ENCODE measurements at places on chromosomes 5 and 9. TPM values are rescaled to one million over a fixed set of nuclear protein-coding genes. Genes with fewer than 3 reads are reported as not detected.

GRCh38 chr9:131419026-131419614, 25.2 kb downstream of the PRRC2B start:
- no peak for DNase-seq

Gene PCDHA9
- total RNA-seq = not detected

- DNase-seq = no peak
These were observed 1.9 kb downstream of the PCDHGC5 start for GRCh38 chr5:141490771-141491170.

DNA sequence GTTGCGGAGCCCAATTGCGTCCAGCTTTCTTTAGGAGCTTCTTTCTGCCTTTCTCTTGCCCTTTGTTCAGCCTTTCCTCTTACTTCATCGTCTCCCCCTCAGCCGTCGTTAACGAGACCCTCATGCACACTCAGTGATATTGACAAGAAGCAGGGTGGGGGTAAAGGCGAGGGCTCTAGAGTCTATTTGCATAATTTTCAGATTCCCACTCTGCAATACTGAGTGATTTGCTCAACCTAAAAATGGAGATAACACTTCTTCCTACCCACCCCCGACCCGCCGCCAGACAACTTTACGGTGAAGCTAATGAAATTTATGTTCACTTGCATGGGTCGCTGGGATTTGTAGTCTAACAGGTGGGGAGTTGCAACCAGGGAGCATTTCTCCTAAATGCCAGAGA, 1.3 kb upstream of the TBC1D2 start:
- DNase-seq = no peak

- DNase-seq = no peak
These were observed 72.4 kb upstream of the GNAQ start for GRCh38 chr9:78103971-78104433.

DNA sequence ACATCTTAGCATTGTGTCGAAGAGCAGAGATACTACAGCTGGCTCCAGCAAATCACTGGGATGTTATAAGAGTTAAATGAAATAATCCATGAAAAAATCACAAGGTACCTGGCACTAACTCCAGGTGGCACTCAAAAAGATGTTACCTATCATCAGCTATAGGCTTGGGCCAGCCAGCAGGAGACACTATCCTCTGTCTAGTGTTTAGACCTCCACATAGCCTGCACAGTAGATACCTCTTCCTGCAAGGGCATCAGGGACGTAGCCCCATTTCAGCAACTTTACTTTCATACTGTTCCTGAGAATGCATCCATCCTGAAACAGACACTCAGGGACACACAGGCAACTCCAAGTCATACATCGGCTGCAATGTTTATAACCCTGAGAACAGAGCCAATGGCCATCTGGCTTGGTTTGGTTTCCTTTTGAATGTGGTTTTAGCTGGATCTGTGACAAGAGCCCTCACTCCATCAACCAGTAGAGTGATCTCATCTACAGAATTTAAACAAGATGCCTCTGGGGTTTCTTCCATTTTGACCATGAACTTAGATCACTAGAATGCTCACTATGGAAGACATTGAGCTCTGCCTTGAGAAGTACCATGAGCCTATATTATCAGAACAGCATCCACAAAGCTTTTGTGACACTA, 69.9 kb downstream of the TLE1 start:
- no peak for DNase-seq

- DNase-seq = no peak
These were observed 622.3 kb downstream of the MTRR start for GRCh38 chr5:8491254-8491653.

GRCh38 chr5:154528005-154528594, 50.1 kb upstream of the HAND1 start:
- DNase-seq = no peak

GRCh38 chr5:96140084-96140483, 178.4 kb upstream of the ELL2 start:
- no peak for DNase-seq

DNA sequence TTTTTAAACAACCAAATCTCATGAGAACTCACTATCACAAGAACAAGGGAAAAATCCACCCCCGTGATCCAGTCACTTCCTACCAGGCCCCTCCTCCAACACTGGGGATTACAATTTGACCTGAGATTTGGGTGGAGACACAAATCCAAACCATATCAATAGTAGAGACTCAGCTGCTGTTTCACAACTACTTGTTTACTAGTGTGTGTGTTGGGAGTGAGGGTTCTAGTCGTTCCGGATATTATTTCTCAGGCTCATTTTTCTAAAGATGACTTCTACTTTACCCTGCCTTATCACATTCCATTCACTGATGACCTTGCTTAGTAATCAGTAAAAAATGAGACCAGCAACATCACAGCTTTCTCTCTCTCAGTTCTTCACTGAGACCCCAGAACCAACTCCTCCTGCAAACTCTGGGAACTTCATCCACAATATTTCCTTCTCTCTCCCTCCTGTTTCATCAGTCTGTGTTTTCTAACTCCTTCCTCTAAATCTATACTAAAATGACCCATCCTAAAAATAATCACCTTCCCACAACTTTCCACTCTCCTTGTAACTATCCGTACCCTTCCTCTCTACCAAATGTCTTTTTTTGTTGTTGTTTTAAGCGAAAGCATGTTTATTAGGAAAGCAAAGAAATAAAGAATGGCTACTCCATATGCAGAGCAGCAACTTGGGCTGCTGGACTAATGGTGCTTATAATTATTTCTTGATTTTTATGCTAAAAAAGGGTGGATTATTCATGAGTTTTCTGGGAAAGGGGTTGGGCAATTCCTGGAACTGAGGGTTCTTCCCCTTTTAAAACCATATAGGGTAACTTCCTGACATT, 121.5 kb upstream of the SPRY4 start:
- no peak for DNase-seq

GRCh38 chr9:97740848-97741821, 44.0 kb upstream of the XPA start:
- DNase-seq = peak; percentile 65

Gene TSSK1B
- total RNA-seq = not detected

DNA sequence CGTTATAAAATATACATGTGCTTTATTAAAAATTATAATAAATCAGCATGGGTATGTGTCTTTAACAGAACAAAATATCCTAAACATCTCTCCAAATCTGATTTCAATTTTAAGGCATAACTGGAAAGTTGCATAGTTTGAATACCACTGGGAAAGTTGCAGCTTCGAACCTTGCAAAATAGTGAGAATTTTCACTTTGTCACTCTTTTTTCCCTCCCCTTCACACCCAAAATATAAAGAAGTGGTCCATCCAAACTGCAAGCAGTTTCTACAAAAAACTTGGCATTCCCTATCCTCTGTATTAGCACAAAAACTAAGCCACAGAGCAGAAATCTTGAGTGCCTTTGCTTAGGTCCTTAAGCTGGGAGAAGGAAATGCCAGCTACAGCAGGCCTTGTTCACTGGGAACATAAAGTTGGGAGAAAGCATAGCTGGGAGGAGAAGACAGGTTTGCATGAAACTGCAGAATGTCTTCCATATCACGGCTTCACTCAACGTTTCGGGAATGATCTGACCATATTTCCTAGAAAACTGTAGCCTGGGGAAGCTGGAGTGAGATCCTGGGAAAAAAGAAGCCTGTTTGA, 400.3 kb downstream of the EBF1 start:
- no peak for DNase-seq

DNA sequence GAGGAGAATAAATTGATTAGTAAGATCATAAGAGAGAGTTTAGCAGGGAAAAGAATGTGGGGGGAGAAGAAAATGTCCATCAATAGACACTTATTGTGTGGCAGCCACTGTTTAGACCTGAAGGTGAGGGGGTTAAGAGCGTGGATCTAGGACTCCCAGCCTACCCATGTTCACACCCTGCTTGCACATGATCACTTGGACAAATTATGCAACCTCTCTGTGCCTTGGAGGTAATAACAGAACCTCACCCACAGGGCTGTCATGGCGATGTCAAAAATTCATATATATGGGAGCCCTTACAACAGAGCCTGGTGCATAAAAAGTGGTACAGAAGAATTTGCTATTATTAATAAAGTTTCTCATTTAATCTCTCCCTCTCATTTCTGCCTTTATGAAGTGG, 86.0 kb upstream of the EQTN start:
- DNase-seq = no peak

DNA sequence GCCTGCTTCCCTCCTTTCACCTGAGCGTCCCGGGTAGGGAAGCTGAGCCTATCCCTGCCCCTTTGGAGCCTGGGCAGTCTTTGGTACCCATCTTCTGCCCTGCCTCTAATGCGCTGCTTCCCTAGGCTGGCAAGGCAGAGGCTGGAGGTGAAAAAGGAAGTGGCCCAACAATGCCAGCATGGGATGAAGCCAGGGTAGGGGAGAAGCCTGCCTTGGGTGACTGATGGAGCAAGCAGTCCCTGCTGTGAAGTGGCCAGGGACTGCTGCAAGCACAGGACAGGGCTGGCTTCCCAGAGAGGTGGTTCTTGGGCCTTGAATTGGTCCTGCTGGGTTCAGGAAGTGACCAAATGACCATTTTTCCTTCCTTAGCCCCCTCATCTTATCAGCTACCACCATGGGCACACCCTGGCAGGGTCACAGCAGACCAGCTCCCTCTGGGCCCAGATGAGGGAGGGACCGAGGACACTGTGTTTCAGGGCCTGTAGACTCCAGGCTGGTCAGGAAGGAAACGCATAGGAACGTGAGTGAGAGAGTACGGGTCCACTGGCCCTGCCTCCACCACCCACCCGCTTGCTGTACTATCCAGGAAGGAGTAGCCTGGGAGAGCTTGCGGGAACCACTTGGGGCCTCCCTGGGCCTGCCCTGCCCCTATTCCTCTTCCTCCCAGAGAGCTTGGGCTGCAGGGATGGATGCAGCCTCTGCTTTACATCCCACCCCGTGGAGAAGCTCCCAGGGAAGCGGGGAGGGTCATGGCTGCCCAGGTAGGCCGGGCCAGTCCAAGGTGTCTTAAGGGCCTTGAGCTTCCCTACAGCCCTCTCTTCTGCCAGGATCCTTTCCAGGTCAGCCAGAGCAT, 102.6 kb downstream of the DAB2IP start:
- no peak for DNase-seq

GRCh38 chr5:10469253-10470050, 27.8 kb downstream of the ROPN1L start:
- no peak for DNase-seq

DNA sequence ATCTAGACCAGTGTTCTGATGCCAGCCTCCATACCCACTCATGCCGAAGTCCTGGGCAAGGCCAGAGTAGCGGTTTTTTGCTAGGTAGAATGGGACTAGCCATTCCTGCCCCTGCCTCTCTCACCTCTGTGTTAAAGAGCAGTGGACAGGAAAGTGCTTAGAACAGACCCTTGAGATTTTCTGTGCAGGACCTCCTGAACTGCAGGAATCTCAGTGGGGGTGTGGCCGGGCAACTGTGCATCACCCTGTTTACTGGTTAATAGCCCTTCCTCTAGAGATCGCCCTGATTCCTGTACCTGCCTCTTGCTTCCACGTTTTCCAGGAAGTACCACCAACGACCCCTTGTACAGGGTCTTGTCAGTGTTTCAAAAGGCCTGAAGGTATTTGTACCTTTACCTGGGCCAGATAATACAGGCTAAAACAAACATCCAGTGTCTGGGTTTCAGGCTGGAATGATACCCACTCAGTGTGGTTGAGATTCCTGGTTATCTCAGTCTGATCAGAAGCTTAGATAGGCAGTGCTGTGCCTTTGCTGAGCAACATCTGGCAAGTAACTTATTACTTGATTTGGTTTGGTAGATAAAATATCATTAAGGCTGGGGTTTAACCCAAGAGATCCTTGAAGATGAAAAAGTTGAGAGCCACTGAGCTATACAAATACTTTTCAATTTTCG, 65.9 kb downstream of the RGS3 start:
- DNase-seq = no peak

Gene LRRC8A
- total RNA-seq = 19.8 TPM

DNA sequence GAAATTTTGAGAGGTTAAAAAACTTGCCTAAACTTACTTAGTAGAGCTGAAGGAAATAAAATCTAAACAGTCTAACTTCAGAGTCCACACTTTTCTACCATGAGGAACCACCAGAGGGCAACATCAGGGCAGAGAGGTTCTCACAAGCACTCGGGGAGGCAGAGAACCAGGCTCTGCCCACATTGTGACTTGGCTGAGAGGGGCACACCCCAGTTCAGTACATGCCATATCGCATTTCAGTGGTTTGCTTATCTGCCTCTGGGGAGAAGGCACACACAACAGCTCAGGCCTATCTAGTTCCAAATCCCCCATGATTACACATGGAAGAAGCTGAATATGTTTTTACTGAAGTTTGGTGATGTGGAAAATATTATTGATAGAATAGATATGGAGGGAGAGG, 49.2 kb downstream of the EQTN start:
- DNase-seq = no peak

Gene TMC1
- 0.25 TPM for total RNA-seq

Gene GZMA
- 1.5 TPM for total RNA-seq

DNA sequence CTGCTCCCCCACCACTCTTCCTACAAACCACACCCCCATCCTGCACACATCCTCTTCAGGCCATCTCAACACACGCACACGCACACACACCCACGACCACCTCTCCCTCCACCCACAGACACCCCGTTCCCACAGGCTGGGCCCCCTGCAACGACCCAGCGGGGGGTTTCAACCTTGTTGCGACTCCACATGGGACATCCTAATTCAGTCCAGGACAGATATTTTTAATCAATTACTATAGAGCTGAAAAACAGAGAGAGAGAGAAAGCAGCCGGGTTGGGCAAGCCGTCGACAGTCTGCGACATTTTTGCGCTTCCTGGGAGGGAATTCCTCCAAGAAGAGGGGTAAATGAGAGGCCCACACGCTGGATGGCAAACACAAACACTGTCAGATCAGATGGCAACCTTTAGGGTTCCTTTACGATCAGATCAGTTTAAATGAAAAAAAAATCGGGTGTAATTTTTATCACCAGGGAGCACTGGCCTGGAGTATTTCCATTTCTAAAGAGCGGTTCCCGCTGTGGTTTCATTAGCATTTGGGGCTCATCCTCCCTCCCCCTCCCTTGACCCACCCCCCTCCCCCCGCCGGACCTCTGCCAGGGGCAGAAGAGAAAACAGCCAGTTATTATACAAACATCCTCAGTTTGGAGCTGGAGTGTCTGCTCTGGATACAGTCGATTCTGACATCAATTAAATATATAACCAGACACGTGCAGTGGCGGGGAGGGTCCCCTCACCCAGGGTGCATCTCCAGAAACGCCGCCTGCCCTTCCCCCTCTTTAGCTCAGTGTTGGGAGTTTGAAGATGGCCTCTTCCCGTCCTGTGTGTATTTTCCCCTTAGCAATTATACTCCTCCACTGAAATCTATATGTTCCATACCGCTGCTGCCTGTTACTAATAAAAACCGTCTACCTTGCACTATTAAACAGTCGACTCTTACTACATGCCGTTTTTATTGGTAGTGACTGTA, 2.3 kb upstream of the IRX2 start:
- DNase-seq = no peak

DNA sequence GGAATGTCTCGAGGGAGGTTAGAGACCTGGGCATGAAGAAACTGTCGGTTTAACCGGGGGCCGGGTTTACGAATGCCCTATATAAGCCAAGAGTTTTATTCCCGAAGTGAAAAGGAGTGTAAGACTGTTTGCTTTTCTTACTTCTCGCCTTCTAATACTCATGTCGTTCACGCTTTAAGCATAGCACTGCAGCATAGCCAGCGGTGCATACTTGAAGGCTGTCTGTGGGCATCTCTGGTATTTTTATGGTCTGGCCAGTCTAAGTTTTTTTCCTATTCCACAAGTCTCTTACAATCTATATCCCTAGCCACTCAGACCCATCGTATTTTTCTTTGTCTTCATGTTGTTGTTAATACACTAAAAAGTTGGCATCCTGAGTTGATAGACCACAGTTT, 1.2 kb downstream of the UHRF2 start:
- DNase-seq = no peak

- DNase-seq = no peak
These were observed 869.2 kb downstream of the EFNA5 start for GRCh38 chr5:106801554-106801953.

Gene EPB41L4A
- total RNA-seq = 17.8 TPM

Gene PHF24
- total RNA-seq = 0.11 TPM

All from left ventricle myocardium inferior (tissue), 1 donor.